ENCODE measurements at places on chromosomes 12 and 14. TPM values are rescaled to one million over a fixed set of nuclear protein-coding genes. Genes with fewer than 3 reads are reported as not detected.

Gene CCDC177
- total RNA-seq: not detected

Gene NANOG
- total RNA-seq: not detected

Gene IFNG-AS1
- total RNA-seq: not detected

Gene CLEC2A
- not detected for total RNA-seq

Gene KITLG
- total RNA-seq: 24.1 TPM

Gene CIROP
- total RNA-seq: not detected

Gene JDP2
- total RNA-seq: 2.0 TPM

Gene PPP1R1A
- not detected for total RNA-seq

Gene SLC25A47
- total RNA-seq: not detected

Gene B4GALNT1
- total RNA-seq: 0.18 TPM

Gene KERA
- not detected for total RNA-seq

Gene RNASE1
- 82.6 TPM for total RNA-seq

Gene HOXC11
- not detected for total RNA-seq

Gene TEX22
- total RNA-seq: 0.09 TPM

Gene MMP19
- 2.6 TPM for total RNA-seq

Gene GPR84
- not detected for total RNA-seq

Gene MSI1
- not detected for total RNA-seq

Gene AQP5
- 0.09 TPM for total RNA-seq

Gene POTEG
- total RNA-seq: not detected

Gene ESPL1
- 5.9 TPM for total RNA-seq

Gene SLC4A8
- 4.9 TPM for total RNA-seq

Gene HOXC10
- not detected for total RNA-seq

Gene SLC41A2
- 7.5 TPM for total RNA-seq

Data from endothelial cell of coronary artery (primary cell).